HTR-8/SVneo (cell line): ENCODE measurements at places on chromosomes 6 and 20.
A peak's percentile ranks its signal among the peaks of the same experiment; 100 is the strongest.

DNA sequence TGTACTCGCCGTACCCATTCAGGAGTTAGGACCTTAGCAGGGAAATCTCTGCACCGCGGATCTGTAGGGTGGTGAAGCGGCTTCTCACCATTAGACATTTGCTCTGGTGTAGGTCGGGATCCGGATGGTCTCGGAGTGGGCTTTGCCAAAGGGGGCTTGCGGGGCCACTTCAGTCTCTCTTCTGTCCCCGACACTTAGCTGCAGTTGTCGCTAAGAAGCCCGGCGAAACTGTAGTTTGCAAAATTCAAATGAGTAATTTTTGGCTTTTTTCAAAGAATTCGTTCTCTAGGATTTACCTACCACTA, 433 bp downstream of the QRSL1 start:
- no peak for DNase-seq

- DNase-seq = no peak
Observed at GRCh38 chr6:36039112-36039511, 11.5 kb downstream of the MAPK14 start.

DNA sequence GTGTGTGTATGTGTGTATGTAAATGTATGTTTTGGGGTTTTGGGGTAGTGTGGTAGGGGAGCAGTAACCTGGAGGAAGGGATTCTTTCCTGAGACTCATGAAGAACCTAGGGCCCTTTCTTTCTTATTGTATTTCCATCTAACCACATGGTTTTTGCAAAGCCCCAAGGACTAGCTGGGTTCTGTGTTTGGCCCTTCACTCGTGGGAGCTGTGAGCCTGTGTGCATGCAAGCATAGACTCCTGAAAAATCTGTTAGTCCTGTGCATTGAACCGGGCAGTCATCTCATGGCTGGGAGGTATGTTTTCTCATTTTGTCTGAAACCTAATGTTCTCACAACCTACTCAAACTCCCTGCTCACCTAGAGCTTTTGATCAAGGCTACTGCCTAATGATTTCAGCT, 219.1 kb downstream of the PHACTR1 start:
- no peak for DNase-seq

GRCh38 chr6:39835821-39836295, 43.7 kb downstream of the DAAM2 start:
- DNase-seq = no peak

GRCh38 chr20:43636429-43636828, 30.5 kb upstream of the MYBL2 start:
- no peak for DNase-seq

DNA sequence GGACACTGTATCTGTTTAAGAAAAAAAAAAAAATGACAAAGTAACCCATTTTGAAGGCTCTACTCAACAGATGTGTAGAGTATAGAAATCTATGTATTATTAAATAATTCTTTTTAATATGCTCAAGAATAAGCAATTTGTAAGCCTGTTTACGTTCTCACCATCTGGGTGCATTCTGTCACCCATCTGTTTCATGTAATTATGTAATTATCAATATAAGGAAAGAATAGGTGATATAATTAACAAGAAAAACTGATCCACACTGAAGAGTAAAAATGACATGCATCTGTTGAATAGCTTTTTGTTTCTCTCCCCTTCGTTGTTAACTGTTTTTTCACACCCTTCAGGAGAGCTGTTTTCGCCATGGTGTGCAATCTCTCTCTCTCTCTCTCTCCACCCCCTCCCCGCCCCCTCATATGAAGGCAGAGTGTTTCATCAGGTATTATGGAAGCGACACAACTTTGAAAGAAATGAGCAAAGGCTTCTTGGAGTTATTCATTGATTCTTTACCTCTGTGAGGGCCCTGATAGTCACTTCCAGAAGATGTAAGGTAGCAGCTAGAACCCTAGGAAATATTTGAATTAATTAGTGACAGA, 154.3 kb upstream of the INSM1 start:
- no peak for DNase-seq

DNA sequence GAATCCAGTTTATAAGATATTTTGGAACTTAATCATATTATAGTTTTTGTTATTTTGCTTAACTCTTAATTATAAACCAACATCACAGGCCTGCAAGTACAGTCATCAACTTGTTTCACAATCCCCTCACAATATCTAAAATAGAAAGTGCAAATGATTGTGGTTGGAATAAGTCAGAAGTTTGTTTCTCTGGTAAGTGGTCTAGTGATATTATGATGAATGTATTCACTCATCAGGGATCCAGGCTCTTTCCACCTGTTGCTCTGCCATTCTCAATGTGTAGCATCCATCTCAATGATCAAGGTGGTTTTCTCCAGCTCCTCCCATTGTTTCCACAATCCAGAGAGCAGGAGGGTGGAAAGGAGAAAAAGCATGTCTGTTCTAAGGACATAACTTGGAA, 54.2 kb downstream of the OPN5 start:
- no peak for DNase-seq

DNA sequence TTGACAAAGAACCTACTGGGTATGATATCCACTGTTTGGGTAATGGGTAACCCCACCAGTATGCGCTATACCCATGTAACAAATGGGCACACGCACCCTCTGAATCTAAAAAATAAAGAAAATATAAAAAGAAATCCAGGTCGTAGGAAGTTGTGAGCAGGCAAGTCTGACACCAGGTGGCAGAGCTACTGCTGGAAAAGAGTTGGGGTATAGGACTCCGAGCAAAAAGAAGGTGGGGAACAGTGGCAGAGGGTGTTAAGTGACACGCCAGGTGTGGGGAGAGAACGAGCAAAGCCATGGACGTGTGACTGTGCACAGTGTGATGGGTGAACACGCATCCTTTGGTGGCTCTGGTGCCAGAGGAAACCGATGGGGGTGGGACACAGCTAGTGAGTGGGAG, 46.7 kb downstream of the NOX3 start:
- DNase-seq = no peak

DNA sequence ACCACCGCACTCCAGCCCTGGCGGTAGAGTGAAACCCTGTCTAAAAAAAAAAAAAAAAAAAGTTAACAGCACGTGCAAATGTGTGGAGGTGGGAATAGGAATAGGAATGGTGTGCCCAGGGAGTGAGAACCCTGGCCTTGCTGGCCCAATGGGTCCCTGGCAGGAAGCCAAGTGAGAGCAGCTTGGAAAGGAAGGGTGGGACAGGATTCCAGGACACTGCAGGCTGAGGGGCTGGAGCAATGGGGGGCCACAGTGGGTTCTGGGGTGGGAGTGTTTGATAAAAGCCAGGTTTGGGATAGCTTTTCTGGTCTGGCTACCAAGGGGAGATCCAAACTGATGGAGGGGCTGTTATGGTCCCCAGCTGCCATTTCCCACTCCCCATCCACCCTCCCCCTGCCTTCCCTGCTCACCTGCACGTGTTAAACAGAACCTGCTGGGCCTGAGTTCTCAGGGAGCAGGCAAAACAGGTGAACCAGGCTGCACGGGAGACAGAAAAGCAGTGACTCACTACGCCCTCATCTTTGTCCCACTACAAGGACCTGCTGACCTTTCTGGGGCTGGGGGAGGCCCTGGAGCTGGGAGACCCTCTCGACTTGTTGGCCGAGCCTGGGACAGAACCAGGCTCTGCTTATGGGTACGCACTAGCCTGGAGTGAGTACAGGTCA, 3.3 kb downstream of the SUN5 start:
- DNase-seq = no peak

- no peak for DNase-seq
Observed at GRCh38 chr6:155200012-155200411, 63.8 kb upstream of the CLDN20 start.

GRCh38 chr6:83868639-83869038, 9.2 kb downstream of the CYB5R4 start:
- DNase-seq = peak; percentile 26

GRCh38 chr6:150349546-150349945, 19.3 kb upstream of the IYD start:
- DNase-seq = no peak

DNA sequence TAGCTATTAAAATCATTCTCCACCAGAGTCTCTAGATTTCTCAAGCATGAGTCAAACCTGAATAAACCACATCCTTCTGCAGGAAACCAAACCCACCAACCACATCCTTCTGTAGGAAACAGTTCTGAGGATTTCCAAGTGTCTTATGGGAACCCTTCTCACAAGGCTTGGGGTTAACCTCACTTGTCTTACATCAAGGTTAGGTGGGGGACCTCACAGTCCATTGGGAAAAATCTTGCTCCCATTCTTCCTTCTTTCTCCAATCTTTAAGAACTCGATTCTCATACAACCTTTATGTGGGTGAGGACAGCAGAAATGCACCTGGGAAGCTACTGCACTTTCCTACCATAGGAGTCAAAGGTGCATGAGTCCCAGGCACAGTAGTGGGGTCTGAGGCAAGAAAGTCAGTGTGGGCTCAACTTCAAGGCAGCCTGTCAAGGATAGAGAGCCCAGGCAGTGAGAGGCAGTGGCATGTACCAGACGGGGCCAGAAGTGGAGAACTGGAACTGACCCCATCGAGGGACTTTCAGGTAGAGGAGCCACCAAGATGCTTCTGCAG, 114.5 kb downstream of the SLC22A3 start:
- peak; percentile 29 for DNase-seq

- DNase-seq = no peak
Observed at GRCh38 chr6:14671937-14672336, 554.4 kb downstream of the CD83 start.

GRCh38 chr20:3869839-3870634, 19.1 kb upstream of the PANK2 start:
- DNase-seq = no peak

DNA sequence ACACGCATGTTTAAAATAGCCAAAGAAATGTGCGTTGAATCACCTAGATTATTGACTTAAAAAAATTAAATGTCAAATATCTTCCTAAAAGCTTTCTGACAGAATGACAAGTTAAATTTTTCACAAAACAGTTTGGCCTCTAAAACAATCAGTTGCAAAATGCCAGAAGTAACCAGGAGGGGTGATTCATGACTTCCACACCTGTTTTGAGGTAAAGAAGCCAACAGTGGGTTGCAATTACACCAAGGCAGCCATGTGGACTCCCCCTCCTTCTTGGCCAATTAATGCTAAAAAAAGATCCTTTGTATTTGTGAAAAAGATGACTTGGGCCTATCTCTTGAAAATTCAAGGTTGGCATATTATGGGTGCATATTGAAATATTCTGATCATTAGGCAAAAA, 424.8 kb downstream of the CBLN4 start:
- no peak for DNase-seq

GRCh38 chr6:32483968-32484613, 44.4 kb downstream of the HLA-DRA start:
- DNase-seq = no peak

DNA sequence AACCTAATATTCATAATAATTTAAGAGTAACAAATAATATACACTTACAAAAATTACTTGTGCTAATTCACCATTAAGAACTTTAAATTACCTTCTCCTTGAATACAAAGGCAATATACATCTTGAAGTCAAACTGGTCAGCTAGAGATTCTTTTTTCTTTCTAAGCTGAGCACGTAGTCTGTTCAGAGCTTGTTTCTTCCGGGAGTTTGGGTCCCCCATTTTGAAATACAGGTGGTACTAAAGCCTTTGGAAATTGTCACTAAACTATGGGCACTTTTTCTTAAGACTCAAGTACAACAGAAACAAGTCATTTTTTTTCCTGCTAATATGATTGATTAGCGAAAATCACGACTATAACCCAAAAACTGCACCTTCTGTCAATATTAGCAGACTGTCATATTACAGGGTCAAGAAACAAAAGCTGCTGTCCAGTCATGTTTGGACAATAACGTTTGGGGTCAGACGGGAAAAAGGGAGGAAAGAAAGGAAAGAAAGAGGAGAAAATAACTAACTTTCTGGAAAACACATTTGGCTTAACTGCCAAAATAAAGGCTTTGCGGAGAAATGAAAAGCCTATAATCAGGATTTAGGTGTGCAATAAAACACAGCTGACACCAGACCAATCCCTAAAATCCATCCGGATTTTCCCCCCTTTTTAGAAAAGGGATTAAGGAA, 367 bp downstream of the C6orf62 start:
- DNase-seq = no peak

DNA sequence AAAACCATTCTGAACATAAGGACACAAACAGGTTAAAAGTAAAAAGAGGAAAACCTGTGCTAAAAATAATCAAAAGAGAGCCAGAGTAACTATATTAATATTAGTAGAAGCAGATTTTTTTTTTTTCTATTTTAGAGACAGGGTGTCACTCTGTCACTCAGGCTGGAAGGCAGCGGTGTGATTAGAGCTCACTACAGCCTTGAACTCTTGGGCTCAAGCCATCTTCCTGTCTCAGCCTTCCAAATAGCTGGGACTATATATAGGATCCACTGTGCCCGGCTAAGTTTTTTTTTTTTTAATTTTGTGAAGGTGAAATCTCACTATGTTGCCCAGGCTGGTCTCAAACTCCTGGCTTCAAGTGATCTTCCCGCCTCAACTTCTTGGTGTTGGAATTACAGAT, 33.4 kb upstream of the PLN start:
- DNase-seq = no peak

DNA sequence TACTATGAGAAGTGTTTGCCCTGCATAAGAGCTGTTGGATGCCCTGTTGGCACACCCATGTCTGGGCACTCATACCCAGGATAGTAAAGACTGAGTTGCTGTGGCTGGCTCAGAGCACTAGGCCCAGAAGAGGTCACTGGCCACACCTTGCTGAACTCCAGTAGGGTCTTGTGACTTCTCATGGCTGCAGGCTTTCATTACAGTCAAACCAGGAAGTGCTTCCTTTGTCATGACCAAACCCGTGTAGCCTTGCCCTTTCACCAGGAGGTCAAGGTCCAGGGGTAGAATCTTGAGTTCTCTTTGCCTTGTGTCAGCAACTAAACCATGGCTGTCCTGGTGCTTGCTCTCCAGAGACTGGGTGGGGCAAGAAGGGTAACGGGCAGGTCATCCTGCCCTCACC, 49.5 kb downstream of the CD164 start:
- no peak for DNase-seq

DNA sequence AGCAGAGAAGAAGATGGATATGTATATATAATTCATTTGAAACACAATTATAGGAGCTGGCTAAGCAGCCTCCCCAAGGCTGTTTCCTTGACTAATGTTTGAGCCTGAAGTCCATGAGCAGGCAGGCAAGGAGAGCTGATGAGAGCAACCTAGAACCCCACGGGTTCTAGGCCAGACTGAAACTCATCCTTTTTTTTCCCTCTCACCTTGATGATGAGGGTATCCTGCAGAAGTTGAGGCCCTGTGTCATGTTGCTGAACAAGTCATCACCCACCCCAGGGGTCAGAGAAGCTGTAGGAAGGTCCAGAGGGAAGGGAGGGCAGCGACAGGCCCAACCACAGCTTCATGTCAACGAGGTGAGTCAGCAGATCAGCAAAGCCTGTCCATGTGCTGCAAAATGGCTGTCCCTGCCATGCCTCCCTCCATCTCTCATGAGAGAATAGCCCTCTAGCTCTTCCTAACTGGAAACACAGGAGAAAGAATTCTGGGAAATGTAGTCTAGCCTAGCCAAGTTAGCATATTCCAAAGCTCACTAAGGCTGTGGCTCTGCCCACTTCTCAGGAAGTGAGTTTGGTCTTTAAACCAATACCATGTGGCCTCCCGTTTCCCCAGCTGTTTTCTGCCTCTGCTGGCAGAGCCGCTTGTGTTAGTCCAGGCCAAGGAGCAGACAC, 91.3 kb upstream of the DTNBP1 start:
- DNase-seq = peak; percentile 49

GRCh38 chr6:1349655-1350054, 37.8 kb downstream of the FOXQ1 start:
- DNase-seq = no peak
